ENCODE measurements at places on chromosomes 11 and 22.

DNA sequence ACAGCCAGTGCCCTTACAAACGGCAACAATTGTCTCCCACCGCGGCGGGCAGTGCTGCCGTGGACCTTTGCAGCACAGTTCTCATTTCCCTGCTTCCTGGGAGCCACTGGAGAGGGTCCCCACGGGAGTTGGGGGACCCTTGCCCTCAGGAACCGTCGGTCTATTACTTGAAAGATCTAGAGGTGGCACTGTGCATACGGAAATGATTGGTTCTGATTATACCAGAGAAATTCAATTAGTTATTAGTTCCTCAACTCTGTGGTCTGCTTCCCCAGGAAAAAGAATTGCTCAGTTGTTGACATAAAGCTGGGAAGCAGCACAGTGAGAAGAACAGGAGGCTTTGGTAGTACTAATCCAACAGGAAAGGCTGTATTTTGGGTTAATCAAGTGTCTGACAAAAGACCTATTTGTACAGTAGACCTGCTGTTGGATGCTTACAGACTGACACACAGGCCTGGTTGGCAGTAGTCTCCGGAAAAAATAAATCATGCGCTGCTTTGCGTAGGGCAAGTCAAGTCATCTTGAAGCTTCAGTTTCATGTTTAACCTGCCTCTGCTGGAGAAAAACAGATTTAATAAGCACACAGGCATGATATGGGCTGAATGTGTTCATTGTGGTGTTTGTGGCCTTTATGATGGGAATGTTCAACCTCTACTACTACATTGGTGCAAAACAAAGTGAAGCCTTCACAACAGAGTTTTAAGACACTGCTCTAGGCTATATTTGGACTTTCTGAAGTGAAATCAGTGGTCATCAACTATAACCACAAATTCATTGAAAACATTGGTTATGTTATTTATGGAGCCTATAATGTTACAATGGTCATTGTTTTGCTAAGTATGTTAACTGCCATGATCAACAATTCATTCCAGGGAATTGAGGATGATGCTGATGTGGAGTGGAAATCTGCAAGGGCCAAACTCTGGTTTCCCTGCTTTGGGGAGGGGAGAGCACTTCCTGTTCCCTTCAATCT, 54.6 kb upstream of the SC5D start:
- no peak for DNase-seq

DNA sequence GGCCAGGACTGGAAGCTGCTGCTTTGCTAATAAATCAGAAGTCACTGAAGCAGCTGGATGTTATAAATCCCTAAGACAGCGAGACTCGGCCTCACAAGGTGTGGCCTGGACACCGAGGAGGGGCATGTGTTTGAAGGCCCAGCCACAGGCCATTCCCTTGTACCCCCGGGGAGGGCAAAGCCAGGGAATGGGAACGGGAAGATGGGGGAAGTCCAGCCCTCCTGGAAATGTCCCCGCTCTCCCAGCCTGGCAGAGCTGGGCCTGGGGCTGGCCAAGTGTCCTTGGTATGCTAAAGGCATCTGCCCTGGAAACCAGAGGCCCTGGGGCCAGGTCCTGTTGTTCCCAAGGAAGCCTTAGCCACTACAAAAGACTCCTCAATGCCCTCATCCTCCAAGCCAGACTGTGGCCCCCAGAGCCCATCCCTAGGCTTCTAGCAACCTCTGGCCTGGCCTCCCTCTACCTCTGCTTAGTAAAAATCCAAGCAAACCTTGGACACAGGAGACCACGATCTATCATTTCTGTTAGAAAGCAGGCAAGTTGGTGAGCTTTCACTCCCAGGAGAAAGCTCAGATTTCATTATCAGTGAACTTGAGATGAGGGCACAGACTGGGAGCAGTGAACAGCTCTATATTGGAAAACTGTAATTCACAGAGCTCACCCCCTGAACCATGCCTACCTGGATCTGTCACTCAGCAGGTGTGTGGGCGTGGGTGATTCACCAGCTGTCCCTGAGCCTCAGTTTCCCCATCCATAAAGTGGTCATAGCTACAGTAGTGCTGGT, 11.0 kb downstream of the CHST1 start:
- no peak for DNase-seq

GRCh38 chr22:31350410-31350863, 4.3 kb upstream of the PATZ1 start:
- DNase-seq: no peak

GRCh38 chr11:104333977-104334376, 170.0 kb upstream of the PDGFD start:
- DNase-seq: no peak

GRCh38 chr22:30600921-30601320, 6.1 kb upstream of the TCN2 start:
- no peak for DNase-seq

GRCh38 chr11:833114-833791, 501 bp downstream of the CD151 start:
- DNase-seq: no peak

DNA sequence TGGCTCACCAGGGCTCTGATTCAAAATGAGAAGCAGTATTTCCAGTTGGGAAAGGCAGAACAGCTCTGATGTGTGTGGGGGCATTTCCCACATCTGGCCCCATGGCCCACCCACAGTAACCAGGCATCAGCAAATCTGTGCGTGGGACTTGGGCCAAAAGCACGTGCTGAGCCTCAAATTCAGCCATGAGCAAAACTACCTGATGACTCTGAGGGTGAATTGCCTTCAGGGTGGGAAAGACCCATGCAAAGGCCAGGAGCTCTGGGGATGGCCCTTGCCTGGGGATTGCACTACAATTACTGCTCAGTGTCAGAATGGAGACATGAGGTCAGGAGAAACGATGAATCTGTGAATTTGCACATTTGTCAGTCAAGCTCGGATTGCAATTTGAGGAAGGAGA, 20.9 kb downstream of the TP53AIP1 start:
- DNase-seq: no peak

- DNase-seq: no peak
Observed at GRCh38 chr11:70423523-70424505, 25.5 kb downstream of the CTTN start.

DNA sequence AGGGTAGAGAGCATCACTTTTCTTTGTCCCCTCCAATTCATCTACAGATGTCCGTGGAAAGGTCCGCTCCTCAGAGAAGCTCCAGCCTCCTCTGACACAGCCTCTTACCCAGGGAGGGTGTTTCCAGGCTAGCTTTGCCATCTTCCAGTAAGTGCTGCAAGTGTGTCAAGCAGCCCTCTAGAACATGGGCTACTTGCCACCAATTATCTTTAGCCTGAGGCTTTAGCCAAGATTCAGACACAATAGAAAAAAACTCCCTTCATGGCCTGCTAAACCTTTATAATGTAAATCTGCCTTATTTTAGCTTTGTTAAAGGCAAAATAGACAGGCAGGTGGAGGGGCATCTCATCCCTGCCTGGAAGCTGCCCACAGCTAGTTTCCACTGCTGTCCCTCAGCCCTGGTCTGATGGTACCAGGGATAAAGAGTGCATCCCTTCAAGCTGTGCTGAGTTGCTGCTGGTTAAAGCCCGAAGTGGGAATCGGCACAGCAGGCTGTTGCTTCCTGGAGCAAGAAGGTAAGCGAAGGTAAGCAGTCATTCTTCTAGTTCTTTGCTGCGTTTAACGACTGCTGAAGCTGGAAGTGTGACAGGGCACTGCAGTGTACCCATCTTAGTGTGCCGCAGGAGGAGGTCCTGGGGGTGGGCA, 190.1 kb upstream of the E2F8 start:
- no peak for DNase-seq

GRCh38 chr11:28251257-28251656, 143.1 kb downstream of the METTL15 start:
- no peak for DNase-seq

- DNase-seq: no peak
Observed at GRCh38 chr11:22203281-22203680, 10.4 kb downstream of the ANO5 start.

- no peak for DNase-seq
Observed at GRCh38 chr11:34299284-34299972, 58.4 kb downstream of the ABTB2 start.

DNA sequence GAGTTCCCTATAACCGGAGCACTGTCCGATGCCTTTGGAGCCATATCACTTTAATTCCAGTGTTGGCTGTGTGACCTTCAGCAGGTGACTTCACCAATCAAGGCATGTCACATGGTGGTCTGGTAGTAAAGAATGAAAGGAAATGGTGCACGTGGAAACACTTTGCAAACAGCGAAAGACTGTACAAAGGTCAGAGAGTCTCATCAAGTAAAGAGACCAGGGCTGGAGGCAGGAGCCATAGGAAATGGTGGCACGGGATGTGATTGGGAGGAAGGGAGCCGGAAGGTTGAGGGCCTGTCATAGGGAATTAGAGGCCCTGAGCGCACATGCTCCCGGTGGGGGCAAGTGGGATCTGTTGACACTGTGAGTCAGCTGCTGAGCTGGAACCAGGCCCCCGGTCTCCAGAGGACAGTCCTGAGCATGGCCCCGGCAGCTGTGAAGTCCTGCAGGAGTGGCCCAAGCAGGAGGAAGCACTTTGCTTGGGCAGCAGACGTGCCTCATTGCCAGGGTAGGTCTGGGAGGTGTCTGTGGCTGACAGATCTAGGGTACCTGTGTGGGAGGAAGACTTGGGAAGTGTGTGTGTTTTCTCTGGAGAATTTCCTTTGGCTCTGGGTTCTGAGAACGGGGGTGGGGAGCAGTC, 2.0 kb downstream of the DAGLA start:
- no peak for DNase-seq

GRCh38 chr22:29722151-29722550, 2.3 kb downstream of the CABP7 start:
- DNase-seq: no peak

GRCh38 chr11:119854521-119854920, 125.5 kb upstream of the NECTIN1 start:
- DNase-seq: no peak

DNA sequence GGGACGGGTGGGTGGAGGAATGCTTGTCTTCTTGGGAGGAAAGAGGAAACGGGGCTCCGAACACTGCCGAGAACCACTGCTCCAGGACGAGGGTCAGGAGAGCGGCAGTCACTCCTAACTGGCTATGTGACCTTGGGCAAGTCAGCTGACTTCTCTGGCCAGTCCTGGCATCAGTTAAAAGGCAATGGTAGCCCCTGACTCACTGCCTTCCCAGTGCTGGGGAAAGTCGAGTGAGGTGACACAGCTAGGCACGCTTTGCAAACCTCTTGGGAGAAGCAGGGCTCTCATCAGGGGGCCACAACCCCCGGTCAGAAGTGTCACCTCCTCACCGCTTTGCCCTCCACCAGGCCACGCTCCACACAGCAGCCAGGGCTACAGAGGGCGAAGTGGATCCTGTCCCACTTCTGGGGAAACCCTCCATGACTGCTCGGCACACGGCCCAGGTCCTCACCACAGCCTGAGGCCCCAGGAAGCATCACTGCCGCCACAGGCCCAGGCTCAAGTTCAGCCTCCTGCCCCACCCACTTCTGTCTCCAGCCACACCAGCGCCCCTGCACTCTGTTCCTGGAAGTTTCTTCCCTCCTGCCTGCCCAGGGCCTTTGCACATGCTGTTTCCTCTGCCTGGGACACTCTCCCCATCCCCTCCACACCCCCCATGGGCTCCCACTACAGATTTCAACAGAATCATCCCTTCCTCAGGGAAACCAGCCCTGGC, 16.3 kb downstream of the IL2RB start:
- DNase-seq: no peak

GRCh38 chr22:50274311-50274710, 4.1 kb upstream of the MAPK11 start:
- DNase-seq: no peak

- DNase-seq: peak; percentile 10
Observed at GRCh38 chr11:34356576-34356912, 1.3 kb downstream of the ABTB2 start.

- no peak for DNase-seq
Observed at GRCh38 chr11:19683141-19683805, 29.4 kb upstream of the NAV2 start.

DNA sequence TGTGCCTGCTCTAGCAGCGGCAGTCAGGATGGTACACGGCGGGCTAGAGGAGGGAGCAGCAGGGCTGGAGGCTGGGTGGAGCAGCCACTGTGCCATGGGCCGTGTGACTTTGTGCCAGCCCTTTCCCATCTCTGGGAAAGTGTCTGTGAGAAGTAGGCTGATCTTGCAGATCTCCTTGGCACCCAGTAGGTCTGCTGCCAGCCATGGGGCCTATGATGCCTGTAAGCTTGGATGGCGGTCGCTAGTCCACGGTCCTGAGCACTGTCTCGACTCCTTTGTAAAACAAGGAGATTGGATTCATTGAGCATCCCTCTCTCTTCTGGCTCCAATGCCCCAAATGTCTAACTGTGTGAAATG, 22.6 kb downstream of the AMPD3 start:
- DNase-seq: no peak

GRCh38 chr11:128747728-128748148, 53.9 kb downstream of the FLI1 start:
- no peak for DNase-seq

DNA sequence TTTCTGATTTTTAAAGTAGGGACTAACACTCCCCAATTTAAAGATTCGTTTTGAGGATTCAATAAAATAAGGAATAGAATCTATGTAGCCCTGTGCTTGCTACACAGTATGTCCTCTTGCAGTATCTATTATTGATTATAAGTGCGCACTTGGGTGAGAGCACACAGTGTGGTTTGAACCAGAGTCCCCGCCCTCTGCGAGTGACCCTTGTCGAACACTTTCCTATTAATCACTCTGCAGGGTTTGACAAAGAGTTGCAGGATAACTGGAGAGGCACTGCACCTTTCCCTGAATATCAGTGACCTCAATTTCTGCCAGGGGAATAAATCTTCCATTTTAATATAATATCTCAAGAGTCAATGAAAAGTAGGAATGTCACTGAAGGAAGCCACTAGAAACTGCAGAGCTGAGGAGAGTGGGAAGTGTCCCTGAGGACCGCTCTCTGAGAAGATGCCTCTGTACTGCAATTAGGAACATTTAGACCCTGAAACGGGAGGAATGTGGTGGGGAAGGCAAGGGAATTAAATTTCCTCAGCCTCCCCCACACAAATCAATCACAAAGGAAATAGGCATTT, 182.2 kb downstream of the MAML2 start:
- DNase-seq: no peak

GRCh38 chr22:22357024-22357883, 112.7 kb downstream of the VPREB1 start:
- DNase-seq: peak; percentile 48

GRCh38 chr11:45238724-45239123, 47.4 kb downstream of the SYT13 start:
- no peak for DNase-seq
